Bronchial epithelial cell (primary cell): ENCODE measurements at places on chromosomes 2 and 18. TPM values are rescaled to one million over a fixed set of nuclear protein-coding genes. Genes with fewer than 3 reads are reported as not detected.

DNA sequence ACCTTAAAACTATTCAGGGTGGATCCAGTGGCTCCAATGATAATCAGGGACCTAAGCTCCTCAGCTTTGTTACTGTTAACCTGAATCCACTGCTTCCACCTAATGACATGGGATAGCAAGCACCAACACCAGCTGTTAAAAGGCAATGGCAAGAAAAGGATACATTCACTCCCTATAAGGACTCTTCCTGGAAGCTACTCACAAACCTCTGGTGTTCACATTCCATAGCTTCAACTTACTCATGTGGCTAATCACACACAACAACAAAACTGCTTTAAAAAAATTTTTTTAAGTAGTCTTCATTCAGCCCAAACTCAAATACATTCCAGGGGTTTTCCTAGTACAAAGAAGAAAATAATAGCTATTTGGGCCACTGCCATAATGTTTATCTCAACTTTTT lies 24.5 kb downstream of the ROCK2 start:
- DNase-seq, result no peak

DNA sequence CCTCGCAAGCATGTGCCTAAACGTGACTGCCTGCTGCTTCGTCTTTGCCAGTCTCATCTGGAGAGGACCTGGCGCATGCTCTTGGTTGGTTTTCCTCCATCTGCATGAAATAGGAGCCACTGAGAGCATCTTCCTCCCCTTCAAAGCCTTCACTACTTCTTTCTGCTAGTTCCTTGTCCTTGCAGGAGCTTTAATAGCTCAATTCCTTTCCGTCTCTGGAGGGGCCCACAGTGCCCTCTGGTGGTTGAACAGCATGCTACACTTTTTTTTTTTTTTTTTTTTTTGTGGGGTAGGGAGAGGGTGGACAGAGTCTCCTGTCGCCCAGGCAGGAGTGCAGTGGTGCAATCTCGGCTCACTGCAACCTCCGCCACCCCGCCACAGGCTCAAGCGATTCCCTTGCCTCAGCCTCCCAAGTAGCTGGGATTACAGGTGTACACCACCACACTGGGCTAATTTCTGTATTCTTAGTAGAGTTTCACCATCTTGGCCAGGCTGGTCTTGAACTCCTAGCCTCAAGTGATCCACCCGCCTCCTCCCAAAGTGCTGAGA lies 59.6 kb downstream of the SP110 start:
- DNase-seq, result peak; percentile 29

- no peak for DNase-seq
These were observed 1.4 kb downstream of the PSD4 start for GRCh38 chr2:113175042-113175628.

DNA sequence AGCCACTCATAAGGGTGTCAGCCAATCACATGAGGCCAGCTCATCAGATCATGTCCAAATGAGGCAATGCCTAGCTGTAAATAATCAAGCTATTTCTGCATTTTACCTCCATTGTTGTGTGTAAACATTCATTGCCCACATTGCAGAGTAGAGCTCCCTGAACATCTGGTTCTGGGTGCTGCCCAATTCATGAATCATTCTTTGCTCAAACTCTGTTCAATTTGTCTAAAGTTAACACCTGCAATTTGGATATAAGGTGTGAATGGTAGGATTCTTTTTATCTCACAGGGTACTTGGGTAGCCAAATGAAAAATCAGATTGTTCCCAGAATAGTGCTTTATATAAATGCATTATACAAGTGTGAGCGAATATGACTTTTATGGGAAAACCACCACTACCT lies 345.5 kb upstream of the NT5C1B start:
- DNase-seq, result peak; percentile 17

DNA sequence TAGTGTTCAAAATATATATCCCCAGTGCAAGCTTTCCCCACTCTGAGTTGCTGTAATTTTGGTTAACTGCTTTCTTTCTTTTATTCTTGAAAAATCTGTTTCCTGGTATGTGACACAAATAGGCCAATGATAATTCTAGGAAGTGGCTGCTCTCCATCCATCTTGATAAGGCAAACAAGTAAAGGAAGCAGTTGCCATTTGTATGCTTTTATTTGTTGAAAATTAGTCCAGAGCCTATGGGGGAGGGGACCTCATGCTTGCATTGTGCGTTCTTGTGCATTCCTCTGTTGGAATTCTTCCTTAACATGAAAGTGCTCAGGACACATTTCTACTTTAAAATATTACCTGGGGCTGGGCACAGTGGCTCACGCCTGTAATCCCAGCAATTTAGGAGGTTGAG lies 111.2 kb upstream of the FSHR start:
- DNase-seq, result no peak

GRCh38 chr2:241156971-241157441 lies 6.7 kb downstream of the PPP1R7 start:
- DNase-seq, result no peak

DNA sequence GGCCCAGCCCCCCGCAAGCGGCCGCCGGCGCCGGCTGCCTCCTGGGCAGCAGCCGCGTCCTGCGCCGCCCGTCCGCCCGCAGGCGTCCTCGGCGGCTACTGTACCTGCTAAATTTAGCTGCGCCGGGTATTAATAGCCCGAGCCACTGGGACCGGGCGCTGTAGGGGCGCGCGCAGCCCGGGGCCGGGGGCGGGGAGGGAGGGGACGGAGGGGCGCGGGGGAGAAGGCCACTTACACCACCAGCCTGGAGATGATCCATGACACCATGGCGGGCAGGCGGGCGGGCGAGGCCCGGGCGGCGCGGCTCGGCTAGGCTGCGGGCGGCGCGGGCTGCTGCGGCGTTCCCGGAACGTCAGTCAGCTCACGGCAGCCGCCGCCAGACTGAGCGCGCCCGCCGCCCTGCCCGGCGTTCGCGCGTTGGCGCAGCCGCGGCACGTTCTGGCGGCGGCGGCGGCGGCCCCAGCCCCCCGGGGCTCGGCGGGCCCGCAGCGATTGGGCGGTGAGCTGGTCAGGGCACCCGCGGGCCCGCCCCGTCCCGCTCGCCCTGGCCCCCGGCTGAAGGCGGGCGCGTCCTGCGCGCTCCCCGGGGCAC lies at the start of gene REEP1:
Gene REEP1 (minus strand): TSS at position 383 of the 592 bp plus-strand sequence. CDS start 116 bp downstream, at position 267.
- DNase-seq, result no peak

GRCh38 chr18:9987931-9988330 lies 74.1 kb downstream of the VAPA start:
- no peak for DNase-seq

- no peak for DNase-seq
These were observed 2.8 kb downstream of the CYTIP start for GRCh38 chr2:157441072-157441454.

- no peak for DNase-seq
These were observed 109.4 kb downstream of the CALCRL start for GRCh38 chr2:187338679-187339121.

DNA sequence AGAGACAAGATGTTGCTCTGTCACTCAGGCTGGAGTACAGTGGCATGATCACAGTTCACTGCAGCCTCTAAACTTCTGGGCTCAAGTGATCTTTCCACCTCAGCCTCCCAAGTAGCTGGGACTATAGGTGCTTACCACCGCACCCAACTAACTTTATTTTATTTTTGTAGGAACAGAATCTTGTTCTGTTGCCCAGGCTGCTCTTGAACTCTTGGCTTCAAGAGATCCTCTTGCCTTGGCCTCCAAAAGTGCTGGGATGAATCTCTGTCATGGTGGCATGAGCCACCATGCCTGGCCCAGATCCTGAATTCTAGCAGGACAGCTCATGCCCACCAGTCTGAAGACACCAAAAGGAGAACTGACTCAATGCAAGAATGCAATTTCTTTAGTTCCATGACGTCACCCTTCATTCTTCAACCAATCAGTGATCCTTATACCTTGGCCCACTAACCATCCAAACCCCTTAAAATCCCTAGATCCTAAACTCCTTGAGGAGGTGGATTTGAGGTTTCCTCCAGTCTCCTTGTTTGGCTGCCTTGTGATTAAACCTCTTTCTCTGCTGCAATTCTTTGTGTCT lies 25.6 kb upstream of the CXXC1 start:
- no peak for DNase-seq

- no peak for DNase-seq
These were observed 62.3 kb upstream of the KLHL29 start for GRCh38 chr2:23322567-23323197.

- no peak for DNase-seq
These were observed 104.0 kb upstream of the POU3F3 start for GRCh38 chr2:104749856-104750460.

GRCh38 chr2:23456881-23457760 lies 72.1 kb downstream of the KLHL29 start:
- no peak for DNase-seq

- DNase-seq, result no peak
These were observed 455.4 kb upstream of the LRRTM4 start for GRCh38 chr2:77977471-77978063.

GRCh38 chr18:58102018-58102417 lies 58.0 kb downstream of the NEDD4L start:
- no peak for DNase-seq

- DNase-seq, result peak; percentile 63
These were observed 119.4 kb downstream of the PARD3B start for GRCh38 chr2:204664708-204665121.

GRCh38 chr2:238854699-238855229 lies 6.9 kb downstream of the TWIST2 start:
- no peak for DNase-seq

- no peak for DNase-seq
These were observed 31.9 kb upstream of the GPC1 start for GRCh38 chr2:240403396-240404104.

GRCh38 chr2:196565106-196565765 lies 74.3 kb upstream of the CCDC150 start:
- DNase-seq, result no peak

- peak; percentile 93 for DNase-seq
These were observed 23.6 kb downstream of the ANKRD44 start for GRCh38 chr2:197286805-197287595.

GRCh38 chr2:19361325-19361990 lies 3.0 kb upstream of the OSR1 start:
- DNase-seq, result no peak

- DNase-seq, result no peak
These were observed 10.9 kb downstream of the TRIP12 start for GRCh38 chr2:229910832-229911412.

DNA sequence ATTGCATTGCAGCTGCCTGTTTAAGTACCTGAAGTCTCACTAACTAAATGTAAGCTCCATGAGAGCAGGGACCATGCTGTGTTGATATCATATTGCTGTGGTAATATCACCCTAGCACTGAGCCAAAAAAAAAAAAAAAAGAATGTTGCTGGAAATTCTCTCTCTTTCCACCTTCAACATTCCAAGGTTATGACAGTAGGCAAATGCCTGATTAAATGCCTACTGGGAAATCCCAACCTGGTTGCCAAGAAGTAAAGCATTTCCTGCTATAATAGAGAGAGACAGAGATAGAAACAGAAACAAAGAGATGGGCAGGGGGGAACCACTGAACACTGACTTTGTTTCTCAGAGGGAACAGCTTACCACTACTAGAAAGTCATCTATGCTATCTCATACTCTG lies 1604.2 kb downstream of the LRP1B start:
- DNase-seq, result peak; percentile 55

DNA sequence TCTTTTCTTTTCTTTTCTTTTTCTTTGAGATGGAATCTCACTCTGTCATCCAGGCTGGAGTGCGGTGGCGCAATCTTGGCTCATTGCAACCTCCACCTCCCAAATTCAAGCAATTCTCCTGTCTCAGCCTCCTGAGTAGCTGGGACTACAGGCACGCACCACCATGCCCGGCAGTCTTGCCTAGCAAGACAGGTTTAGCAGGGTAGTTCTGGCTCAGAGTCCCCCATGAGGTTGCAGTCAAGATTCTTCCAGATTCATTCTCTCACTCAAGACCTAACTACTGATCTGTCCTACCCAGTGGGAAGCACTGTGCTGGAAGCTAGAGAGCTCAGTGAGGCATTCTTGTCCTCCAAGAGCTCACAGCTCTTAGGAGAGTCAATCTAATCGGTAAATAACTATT lies 17.6 kb upstream of the ZAP70 start:
- DNase-seq, result no peak

- DNase-seq, result peak; percentile 24
These were observed 15.9 kb downstream of the SCG2 start for GRCh38 chr2:223586261-223586660.

DNA sequence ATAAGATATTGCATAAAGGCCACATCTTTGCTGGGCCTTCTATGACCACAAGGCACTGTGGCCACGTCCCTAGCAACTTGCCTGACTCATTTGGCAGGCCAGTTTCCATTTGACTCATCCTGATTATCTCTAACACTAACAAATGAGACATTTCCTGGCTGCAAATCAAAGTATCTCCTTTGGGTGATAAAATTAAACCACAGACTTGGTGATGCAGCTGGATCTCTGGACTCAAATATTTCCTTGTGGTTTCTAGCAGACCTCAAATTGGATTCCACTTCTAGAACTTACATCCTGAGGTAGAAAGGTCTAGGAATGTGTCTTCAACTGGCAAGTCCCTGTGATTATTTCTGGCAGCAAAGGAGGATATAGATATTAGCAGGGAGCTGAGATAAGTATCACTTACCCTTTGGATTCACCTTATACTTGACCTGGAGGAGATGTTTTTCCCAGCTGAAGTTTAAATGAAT lies 167.9 kb upstream of the NXPH2 start:
- peak; percentile 98 for DNase-seq

RGPD3 gene
- total RNA-seq, result 0.13 and 0.26 TPM in 2 replicates

SEPTIN10 gene
- 62.4 and 89.7 TPM in 2 replicates for total RNA-seq

WNT6 gene
- total RNA-seq, result not detected in 2 replicates

LTBP1 gene
- total RNA-seq, result 6.6 and 10.6 TPM in 2 replicates

EFEMP1 gene
- total RNA-seq, result 113 and 227 TPM in 2 replicates

DIPK1C gene
- total RNA-seq, result not detected in 2 replicates

SAG gene
- total RNA-seq, result not detected in 2 replicates

POTEJ gene
- total RNA-seq, result not detected in 2 replicates

CDKL4 gene
- total RNA-seq, result 0.13 and 0.26 TPM in 2 replicates

ERBB4 gene
- total RNA-seq, result under 0.01 TPM in 2 replicates

SERPINB13 gene
- 8.2 and 48.0 TPM in 2 replicates for total RNA-seq

TSHZ1 gene
- total RNA-seq, result 1.3 and 1.5 TPM in 2 replicates

HOXD4 gene
- total RNA-seq, result not detected in 2 replicates

SIX3 gene
- total RNA-seq, result not detected in 2 replicates

FBXO15 gene
- total RNA-seq, result 0.13 TPM in 1 of 2 replicates, not detected in the other

SP100 gene
- total RNA-seq, result 16.4 and 26.6 TPM in 2 replicates

LRP2 gene
- not detected in 2 replicates for total RNA-seq
